ENCODE measurements at places on chromosomes 2 and 18.

GRCh38 chr18:59022167-59022945 lies 117.3 kb upstream of the SEC11C start:
- DNase-seq, result no peak

- no peak for DNase-seq
These were observed 9.5 kb upstream of the CCDC68 start for GRCh38 chr18:54968807-54969206.

DNA sequence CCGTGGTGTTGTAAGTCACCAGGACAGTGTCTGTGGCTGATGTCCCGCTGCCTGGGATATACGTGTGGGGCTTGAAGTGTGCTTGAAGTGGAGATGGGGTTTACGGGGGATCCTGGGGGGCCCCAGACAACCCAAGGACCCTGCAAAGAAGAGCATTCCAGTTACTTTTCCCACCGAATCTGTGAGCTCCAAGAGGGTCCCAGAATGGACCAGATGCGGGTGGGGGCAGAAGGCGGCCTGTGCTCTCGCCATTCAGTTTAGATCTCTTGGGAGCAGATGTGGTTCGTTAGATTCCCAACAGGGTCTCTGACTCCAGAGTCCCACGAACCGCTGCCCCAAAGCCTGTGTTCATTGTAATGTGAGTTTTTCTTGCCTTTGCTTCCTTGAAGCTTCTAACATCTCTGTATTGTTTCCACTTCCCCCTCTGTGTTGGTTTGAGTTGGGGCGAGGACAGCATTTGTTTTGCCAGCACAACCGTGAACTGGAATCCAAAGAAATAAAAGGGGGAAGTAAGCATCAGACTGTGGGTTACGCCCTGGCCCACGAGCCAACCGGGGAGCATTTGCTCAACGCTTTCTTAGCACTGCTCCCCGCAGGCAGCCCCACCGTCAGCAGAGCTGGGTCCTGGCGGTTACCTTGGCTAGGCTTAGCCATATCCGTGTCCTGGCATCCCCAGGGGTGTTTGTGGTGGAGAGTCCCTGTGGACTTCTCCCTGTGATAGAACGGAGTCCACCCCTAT lies 92.1 kb downstream of the SH3BP4 start:
- DNase-seq, result peak; percentile 56

- no peak for DNase-seq
These were observed 25.8 kb upstream of the MAP3K20 start for GRCh38 chr2:173049831-173050230.

DNA sequence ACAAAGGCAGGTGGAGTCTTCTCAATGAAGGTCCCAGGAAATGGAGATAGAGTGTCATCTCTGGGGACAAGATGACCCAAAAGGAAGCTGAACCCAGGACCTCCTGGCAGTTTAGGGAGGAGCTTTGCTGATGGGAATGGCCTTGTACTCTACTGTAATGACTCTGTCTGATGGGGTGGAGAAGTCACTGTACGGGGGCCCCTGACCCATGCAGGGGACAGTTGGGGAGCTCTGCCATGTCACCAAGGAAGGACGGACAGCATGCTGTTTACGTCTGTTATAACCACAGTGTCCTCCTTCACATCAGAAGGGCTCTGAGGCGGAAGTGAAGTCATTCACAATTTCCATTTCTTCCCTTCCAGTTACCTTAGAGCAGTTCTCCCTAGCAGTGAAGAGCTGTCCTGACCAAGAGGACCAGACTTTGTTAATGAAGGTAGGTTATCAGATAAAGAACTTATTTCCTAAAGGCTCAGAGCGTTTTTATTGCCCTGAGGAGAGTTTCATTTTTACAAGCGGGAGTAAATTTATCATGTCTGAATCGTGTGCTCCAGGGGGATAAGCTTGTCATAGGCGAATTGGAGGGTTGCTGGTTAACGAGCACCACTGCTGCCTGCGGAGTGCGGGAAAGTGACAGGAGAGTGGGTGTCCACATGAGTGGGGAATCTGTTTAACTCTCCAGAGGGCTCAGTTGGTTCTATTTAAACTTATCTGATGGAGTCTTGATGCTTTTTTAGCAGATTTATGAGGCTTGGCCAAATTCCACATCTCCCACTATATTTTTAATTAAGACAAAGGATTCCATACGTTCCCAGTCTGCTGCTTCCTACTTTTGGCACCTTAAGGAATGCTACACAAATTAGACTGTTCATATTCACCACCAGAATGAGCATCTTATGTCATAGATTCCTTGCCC lies 71.6 kb upstream of the BCL2L11 start:
- no peak for DNase-seq

DNA sequence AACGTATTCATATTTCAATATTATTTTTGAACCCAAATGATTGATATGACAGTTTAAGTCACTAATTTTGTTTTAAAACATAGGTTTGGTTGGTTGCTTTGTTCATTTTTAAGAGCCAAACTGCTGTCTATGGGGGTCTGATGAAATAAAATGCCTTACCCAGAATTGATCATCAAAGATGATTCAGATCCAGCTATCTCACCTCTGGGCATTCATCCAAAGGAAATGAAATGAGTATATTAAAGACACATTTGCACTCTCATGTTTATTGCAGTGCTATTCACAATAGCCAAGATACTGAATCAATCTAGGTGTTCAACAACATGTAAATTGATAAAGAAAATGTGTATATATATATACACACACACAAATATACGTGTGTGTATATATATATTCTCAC lies 326.9 kb upstream of the GULP1 start:
- no peak for DNase-seq

- DNase-seq, result no peak
These were observed 282.5 kb downstream of the SLC8A1 start for GRCh38 chr2:40169430-40169829.

GRCh38 chr2:98541906-98542305 lies 66.4 kb downstream of the COA5 start:
- DNase-seq, result no peak

DNA sequence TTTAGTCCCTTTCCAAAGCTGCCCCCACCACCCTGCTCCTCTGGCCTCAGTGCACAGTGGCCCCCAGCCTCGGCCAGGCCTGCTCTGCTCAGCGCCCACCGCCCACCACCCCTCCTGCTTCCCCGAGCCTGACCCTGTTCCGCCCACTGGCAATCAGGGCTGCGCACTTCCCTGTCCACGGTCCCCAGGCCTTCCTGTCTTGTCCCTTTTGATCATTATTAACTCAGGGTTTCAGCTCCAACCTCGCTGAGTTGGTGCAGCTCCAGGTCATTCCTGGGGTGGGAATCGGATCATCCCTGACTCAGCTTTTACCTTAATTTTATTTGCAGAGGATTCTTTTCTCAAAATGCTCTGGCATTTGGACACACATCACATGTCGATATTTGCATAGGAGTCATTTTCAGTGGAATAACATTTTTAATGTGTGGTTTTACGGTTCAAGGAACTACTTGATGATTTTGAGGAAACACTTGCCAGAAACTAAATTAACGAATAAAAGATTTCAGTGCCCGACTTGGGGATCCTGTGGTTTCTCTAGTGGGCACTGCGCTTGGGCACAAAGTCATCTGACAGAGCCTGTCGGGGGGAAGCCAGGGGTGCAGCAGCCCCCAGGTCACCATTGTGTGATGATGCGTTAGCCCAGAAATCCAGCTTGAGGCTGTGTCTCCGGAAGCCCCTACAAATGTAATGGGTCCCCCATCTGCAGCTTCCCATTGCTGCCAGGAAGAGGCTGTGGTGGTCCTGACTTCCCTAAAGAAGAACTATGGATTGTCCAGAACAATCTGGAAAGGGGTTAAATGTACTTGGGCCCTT lies 1.0 kb upstream of the ESPNL start:
- no peak for DNase-seq

DNA sequence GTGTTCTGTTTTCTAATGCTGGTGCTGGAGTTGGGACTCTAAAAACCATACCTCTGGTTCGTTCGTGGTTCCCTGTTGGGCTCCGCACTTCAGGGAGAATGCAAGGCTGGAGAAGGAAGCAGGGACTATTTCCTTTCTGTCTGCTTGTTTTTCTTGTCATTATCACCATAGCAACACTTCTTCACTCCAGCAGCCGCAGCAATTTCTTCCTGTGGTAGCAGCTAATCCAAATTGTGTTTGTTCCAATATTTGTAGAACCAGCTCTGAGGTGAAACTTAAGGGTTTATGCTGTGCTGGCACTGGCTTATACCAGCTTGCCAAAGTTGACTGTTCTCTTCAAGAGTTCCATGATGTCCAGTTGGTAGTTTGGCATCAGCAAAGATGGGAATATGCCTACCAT lies 301.4 kb upstream of the SYT4 start:
- DNase-seq, result no peak

- no peak for DNase-seq
These were observed 422.7 kb upstream of the TNP1 start for GRCh38 chr2:217282531-217282930.

- no peak for DNase-seq
These were observed 88.7 kb downstream of the KLHL14 start for GRCh38 chr18:32684096-32684495.

DNA sequence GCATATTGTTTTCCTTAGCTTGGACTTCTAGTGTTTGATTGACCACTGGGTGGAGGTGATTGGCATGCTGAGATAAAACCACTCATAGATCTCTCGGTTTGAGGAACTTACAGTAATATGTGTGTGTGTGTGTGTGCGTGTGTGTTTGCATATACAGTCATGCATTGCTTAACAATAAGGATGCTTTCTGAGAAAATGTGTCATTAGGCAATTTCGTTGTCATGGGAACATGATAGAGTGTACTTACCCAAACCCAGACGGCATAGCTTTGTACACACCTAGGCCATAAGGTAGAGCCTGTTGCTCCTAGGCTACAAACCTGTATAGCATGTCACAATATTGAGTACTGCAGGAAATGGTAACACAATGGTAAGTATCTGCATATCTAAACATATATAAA lies 167.3 kb downstream of the NYAP2 start:
- DNase-seq, result no peak

All from CD4-positive, alpha-beta T cell treated with Interferon gamma for 1 hour (primary cell).